Epithelial cell of proximal tubule (primary cell): ENCODE measurements at places on chromosomes 7 and 10. TPM values are rescaled to one million over a fixed set of nuclear protein-coding genes. Genes with fewer than 3 reads are reported as not detected.

- DNase-seq: no peak
Measured at GRCh38 chr7:90625562-90625961, 29.4 kb downstream of the CDK14 start.

GRCh38 chr7:139588632-139589031 is 65.1 kb downstream of the CLEC2L start:
- no peak for DNase-seq

DNA sequence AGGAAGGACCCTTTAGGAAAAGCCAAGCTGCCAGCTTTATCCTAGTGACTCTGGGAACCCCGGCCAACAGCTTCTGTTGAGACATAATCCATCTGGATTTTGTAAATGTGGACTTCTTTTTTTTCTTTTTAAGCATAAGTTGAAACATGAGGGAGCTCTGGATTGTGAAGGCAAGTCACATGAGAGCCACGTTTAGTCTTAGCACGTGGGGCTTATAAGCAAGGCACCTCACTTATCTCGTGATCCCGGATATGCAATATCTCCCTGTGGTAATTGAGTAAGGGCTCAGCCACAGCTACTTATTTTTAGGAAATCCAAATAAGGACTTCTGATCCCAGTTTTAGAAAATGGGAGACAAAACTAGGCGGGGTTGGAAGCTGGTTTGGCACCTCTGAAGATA is 111.2 kb upstream of the PTN start:
- DNase-seq: no peak

- no peak for DNase-seq
Measured at GRCh38 chr7:571718-572415, 52.2 kb upstream of the PDGFA start.

DNA sequence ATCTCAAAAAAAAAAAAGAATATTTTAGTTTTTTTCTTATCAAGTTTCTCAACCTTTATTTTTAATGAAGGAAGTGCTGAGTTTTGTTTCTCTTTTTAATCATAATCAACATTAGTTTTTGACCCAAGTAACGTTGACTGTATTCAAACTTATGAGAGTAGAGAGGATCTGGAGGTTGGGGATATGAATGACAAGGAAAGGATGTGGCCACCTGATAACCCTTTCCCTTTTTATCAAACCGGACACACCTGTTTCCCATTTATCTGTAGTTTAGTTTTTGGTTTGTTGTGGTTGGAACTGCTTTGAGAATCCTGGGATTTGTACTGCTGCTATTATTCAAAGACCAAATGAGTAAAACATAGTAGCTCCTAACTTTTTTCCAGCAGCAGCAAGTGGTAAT is 38.6 kb downstream of the HACD1 start:
- DNase-seq: no peak

GRCh38 chr10:78186572-78186971 is 152.9 kb downstream of the RPS24 start:
- no peak for DNase-seq

DNA sequence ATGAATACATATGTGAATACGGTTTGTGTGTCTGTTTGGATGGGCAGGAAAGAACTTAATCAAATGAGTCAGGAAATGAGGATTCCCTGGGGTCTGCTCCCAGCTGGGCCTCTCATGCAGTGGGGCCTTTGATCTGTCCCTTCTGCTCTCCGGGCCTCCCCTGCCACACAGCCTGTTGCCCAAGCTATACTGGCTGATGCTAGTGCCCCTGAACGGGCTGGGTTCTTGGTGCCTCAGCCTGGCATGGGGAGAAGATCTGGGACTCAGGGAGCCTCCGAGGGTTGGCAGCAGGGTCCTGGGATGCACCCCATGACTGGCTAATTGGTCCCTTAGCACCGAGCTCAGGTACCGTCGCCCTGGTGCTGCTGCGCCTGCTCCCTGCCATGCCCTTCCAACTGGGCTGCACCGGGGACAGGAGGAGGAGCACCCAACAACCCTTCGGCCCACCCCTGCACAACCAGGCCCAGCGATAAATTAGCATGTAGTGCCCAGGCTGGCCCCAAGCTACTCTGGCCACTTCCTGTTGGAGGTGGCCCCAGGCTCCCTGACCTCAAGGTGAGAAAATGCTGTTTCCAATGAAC is 59.9 kb upstream of the DUSP5 start:
- DNase-seq: no peak

DNA sequence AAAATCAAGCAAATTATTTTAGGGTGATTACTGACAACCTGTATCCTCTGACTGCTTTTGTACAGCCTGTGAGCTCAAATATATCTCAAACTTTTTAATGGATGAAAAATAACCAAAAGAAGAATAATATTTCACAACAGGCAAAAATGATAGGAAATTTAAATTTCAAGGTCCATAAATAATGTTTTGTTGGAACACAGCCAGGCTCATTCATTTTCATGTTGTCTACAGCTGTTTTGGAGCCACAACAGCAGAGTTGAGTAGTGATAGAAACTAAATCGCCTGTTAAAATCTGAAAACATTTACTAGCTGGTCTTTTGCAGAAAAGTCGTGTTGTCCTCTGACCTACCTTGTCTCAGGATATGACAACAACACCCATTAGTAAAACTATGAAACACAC is 75.9 kb downstream of the GLI3 start:
- no peak for DNase-seq

DNA sequence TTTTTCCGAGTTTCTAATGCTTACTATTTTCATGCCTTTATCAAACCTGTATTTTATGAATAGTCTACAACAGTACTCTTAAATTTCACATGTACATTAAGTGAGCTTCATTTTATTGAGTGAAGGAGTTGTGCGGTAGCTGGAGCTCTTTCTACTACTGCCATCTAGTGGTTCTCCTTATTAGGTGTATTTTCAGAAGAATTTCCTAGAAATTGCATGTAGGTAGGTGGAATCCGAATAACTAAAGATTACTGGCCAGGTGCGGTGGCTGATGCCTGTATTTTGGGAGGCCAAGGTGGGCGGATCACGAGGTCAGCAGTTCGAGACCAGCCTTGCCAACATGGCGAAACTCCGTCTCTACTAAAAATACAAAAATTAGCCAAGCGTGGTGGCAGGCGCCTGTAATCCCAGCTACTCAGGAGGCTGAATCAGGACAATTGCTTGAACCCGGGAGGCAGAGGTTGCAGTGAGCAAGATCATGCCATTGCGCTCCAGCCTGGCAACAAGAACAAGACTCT is 38.3 kb downstream of the LRRC72 start:
- DNase-seq: peak; percentile 18

GRCh38 chr10:113561214-113561613 is 8.4 kb downstream of the HABP2 start:
- DNase-seq: no peak

- no peak for DNase-seq
Measured at GRCh38 chr10:102752934-102753664, 9.4 kb downstream of the WBP1L start.

- no peak for DNase-seq
Measured at GRCh38 chr7:128826916-128827247, 3.3 kb upstream of the FLNC start.

- no peak for DNase-seq
Measured at GRCh38 chr10:12208460-12208859, 12.5 kb downstream of the CDC123 start.

DNA sequence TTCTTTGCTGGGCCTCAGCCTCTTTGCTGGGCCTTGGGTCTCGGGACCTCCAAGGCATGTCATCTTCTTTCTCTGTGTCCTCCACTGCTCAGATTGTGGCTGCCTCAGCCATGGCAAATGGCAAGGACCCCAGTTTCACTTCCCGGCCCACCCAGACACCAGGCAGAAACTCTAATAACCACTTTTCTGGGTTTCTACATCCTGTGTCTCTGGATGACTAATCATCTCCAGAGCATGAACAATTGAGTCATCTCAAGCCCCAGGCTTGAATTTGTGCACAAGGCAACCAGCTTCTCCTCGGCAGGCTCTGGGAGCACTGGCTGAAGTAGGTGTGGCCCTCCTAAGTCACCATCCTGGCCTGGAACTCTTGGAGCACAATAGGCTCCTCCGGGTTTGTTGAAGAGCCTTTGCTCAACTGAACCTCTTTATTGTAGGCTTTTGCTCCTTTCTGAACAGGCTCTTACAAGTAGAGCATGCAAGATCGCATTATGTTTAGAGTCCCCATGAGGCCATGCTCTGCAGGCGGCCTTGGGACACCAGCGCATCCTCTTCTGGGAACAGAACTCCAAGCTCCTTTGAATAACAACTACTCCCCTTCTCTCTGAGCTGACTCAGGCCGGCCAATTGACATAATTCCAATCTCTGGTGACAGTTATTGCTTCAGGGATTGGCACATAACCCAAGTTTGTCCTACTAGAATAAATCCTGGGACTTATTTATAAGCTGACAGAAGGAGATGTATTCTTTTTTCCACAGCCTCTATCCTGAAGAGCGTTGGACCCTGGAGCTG is 218.1 kb downstream of the WDR11 start:
- DNase-seq: no peak

- DNase-seq: peak; percentile 100
Measured at GRCh38 chr7:20249920-20250319, 32.7 kb upstream of the MACC1 start.

DNA sequence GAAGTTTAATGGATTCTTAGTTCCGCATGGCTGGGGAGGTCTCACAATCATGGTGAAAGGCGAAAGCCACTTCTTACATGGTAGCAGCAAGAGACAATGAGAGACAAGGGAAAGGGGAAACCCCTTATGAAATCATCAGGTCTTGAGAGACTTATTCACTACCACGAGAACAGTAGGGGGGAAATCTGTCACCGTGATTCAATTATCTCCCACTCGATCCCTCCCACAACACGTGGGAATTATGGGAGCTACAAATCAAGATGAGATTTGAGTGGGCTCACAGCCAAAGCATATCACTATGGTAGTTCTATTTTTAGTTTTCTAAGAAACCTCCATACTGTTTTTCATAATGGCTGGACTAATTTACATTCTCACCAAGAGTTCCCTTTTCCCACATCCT is 36.7 kb downstream of the SPAM1 start:
- peak; percentile 75 for DNase-seq

DNA sequence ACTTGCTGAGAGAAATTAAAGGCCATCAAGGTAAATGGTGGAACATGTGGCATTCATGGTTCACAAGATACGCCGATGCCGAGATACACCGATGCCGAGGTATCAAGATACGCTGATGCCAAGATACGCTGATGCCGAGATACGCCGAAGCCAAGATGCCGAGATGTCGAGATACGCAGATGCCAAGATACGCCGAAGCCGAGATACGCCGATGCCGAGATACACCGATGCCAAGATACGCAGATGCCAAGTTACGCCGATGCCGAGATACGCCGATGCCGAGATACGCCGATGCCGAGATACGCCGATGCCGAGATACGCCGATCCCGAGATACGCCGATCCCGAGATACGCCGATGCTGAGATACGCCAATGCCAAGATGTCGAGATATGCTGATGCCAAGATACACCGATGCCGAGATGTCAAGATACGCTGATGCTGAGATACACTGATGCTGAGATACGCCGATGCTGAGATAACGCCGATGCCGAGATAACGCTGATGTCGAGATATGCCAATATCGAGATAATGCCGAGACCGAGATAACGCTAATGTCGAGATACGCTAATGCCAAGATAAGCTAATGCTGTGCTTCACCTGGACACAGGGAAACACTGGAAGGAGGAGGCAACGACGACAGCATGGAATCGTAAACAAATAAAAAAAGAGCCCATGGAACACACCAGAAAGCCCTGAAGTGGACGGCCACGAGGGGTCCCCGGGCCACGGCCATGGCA is 172.6 kb downstream of the MAD1L1 start:
- DNase-seq: no peak

DNA sequence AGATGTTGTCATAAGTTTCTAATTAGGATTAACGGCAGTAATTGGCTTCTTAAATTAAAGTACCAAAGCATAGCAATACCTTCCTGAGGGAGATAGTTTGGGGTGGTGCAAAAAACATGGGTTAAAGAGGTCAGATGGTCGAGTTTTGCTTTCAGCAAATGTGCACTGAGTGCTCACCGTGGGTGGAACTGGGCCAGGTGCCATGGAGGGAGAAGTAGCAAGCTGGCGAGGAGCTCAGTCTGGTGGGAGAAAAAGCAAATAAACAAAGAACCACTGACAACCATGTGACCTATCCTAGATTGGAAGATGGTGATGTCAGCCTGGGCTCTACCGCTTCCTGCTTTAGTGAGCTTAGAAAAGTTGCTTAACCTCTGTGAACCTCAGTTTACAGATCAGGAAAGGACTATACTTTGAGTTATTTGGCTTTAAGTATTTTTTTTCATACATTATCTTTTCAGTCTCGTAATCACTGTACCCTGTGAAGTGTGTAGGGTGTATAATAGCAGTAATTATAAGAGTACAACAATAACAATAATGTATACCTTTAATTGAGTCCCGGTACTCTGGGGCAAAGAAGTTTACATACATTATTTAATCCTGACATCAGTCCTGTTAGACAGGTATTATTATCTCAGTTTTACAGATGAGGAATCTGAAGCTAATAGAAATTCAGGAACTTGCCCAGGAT is 69.0 kb upstream of the PDCD4 start:
- peak; percentile 88 for DNase-seq

GRCh38 chr7:87870471-87870870 is 5.7 kb downstream of the SLC25A40 start:
- no peak for DNase-seq

DNA sequence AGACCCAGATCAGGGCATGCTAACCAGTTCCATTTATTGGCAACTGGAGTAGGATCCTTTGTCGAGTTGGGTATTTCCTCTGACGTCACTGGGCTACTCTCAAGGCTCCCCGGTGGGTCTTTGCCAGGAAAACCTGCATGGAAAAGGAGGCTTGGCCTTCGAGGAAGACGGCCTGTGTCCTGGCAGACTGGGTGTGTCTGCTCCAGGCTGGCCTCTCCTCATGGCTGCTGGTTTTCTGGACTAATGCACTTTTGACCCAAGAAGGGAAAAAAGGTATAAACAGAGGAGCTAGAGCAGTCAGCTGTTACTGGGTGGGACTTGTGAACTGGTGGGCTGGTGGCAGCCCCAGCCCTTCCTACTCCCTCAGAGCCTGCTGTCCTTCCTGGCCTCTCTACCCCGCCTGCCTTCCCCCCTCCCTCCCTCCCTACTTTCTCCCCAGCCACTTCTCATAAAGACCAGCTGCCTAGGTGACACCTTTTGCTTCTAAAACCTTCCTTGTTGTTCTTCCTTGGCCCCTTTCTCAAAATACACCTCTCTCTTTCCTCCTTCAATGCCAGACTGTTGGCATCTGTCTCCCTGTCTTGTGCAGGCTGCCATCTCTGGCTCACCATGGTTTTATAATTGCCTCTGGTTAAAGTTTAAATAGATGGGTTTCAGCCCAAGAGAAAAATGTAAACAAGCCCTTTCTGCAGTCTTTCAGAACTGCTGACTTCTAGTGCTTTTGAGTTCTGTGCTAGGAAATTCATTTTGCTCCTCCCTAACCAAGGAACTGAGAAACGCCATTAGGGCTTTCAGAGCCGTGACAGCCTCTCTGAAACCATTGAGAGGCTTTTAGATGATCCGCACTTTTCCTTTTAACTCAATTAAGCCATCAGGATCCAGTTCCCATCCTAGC is 101.8 kb upstream of the MKLN1 start:
- peak; percentile 88 for DNase-seq

MACROH2A2 gene
- 53.2 and 62.8 TPM in 2 replicates for total RNA-seq

MYO3A gene
- 2.4 and 5.0 TPM in 2 replicates for total RNA-seq

PARD3 gene
- 70.5 and 97.8 TPM in 2 replicates for total RNA-seq

LHFPL3 gene
- total RNA-seq: not detected in 2 replicates

HGF gene
- total RNA-seq: not detected in 2 replicates

FXYD4 gene
- total RNA-seq: not detected in 2 replicates

ATG9B gene
- total RNA-seq: 0.07 and 1.1 TPM in 2 replicates

HOXA5 gene
- 20.1 and 47.6 TPM in 2 replicates for total RNA-seq

DOCK4 gene
- 10.0 and 10.6 TPM in 2 replicates for total RNA-seq

PON1 gene
- not detected in 2 replicates for total RNA-seq

TBXAS1 gene
- total RNA-seq: 11.1 and 20.0 TPM in 2 replicates

KIAA1549 gene
- 1.8 and 4.3 TPM in 2 replicates for total RNA-seq

OR2A42 gene
- total RNA-seq: not detected in 2 replicates

PDE6C gene
- not detected in 2 replicates for total RNA-seq

STK17A gene
- total RNA-seq: 30.7 and 44.6 TPM in 2 replicates
